ENCODE measurements at places on chromosomes 2 and 18.

DNA sequence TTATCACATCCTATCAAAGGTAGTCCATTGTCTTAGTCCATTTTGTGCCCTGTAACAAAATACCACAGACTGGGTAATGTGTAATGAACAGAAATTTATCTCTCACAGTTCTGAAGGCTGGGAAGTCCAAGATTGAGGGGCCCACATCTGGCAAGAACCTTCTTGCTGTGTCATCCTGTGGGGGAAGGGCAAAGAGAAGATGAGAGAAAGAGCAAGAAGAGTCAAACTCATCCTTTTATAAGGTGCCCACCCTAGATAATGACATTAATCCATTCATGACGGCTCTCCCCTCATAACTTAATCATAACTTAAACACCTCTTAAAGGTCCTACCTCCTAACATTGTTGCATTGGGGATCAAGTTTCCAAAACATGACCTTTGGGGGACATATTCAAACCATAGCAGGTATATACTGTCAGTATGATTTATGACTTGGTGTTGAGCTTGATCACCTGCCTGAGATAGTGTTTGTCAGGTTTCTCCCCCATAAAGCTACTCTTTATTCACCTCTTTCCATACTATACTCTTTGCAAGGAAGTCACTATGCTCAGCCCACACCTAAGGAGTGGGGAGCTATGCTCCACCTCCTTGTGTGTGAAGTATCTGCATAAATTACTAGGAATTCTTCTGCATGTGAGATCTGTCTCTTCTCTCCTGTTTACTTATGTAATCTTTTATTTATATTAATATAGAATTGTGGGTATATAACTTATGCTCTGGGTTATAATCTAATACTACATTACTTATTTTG, 5.2 kb upstream of the MAP3K2 start:
- no peak for DNase-seq

DNA sequence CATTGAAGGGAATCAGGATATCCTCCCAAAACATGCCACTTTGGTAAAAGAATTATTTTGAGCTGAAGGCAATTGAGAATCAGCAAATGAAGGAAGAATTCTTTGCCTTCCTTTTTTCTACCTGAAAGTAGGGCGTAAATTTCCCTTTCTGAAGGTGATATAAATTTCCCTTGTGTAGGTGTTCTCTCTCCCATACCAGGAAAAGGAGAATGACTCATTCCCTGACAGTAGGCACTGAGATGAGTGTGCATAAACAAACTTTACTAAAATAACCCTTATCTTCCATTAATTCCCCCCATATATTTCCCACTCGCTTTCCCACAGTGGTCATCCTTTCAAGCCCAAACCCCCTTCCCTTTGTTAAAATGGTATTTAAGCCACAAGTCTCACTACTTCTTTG, 1339.0 kb downstream of the LRP1B start:
- no peak for DNase-seq

DNA sequence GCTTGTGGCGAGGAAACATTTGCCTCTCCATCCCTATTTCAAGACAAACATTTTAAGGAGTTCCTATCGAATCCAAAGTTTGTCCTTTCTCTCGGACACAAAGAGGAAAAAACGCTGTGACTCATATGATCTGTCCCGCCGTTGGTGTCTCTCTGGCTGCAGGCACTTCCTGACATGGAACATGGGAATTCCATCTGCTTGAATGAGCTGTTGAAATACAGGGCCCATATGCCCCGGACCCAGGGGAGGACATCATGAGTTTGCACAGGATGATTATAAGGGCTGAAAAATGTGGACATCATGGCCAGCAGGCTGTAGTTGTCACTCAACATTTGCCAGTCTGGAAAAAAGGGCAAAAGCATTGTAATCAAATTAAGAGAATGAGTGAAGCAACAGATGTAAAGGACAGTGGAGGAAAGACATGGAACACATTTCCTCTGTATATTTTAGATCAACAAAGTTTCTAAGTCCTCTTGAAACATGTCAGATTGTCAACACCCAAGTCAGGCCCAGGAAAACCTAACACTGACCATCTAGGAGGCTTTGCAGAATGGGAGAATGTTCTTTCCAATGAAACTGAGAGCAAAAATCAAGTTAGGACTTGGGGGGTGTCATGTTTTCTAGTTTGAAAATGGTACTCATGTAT, 103.2 kb upstream of the SMIM21 start:
- DNase-seq, result no peak

DNA sequence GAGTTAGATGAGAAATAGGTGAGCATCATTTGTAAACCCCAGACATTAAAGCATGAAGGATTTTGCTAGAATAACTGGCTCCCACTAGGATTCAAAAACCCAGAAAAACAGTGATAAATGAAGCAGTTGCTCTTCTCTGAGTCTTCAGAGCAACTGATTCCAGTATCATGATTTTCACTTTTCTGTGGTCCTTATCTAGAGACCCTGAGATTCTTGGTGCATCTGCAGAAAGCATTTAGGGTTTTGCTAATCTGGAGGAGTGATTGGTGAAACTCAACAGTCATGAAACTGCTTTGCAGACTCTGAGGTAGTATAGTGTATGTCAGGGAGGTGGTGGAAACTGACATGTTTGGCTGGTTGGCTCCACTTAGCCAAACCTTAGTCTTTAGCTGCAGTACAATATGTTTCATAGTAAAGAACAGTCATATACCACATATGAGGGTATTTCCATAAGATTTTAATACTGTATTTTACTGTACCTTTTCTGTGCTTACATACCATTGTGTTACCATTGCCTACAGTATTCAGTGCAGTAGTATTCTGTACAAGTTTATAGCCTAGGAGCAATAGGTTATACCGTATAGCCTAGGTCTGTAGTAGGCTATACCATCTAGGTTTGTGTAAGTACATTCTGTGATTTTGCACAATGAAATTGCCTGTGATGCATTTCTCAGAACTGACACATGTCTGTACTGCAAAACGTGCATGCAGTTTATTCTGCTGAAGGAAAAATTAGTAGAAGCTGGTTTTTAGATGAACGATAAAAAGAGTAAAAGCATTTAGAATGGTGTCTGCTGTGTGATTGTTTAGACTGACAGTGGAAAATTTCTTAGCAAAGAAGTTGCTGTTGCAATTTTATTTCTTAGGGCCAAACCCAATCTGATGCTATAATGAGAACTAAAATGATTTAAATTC, 23.8 kb downstream of the EML4 start:
- no peak for DNase-seq

DNA sequence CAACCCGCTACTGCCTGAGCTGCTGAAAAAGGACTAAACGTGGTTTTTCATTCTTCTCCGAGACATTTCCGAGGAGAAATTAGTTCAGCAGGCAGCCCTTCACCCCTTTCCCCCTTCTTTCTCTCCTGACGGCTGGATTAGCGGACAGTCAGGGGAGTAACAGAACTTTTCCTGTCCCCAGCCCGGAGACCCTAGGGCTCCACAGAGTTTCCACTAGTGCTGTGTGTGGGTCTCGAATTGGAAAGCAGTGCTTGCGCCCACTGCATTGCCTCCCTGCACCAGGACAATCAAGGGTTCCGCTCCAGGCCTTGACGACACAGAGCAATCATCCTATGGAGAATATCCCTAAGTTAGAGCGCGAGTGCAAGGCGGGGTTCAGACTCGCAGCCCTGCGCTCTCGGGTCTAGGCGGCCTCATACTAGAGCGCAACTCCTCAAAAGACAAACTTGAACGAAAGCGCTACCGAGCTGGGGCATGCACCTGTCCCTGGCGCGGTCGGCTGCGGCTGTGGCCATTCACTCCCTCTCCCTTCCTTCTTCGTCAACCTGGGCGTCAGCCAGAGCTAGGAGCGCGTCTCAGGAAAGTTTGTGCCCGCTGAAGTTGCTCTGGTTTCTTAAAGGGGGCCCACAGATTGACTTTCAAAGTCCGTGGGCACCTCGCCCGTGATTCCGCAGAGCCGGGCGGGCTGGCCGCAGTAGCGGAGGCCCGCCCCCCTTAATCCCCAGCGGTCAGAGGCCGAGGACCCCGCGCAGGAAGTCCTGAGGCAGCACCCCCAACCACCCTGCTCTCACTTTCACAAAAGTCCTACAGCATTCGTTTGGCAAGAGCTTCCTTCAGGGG, 801 bp downstream of the OSR1 start:
- no peak for DNase-seq

DNA sequence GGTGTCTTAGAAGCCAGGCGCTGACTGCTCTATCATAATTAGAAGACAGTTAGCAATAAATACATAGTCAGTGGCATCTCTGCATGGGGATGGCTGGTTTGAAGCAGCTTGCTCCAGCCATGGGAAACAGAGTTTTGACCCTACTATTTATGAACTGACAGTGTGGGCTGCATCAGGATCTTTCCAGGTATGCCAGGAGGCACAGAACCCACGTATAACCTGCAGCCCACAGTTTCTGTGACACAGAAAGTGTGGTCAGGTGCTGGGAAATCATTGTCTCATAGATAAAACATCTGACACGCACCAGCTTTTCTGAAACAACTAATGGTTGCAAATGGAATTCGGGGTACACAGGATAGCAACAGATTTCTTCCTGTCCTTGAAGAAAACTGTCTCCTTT, 34.7 kb downstream of the INPP4A start:
- DNase-seq, result no peak

DNA sequence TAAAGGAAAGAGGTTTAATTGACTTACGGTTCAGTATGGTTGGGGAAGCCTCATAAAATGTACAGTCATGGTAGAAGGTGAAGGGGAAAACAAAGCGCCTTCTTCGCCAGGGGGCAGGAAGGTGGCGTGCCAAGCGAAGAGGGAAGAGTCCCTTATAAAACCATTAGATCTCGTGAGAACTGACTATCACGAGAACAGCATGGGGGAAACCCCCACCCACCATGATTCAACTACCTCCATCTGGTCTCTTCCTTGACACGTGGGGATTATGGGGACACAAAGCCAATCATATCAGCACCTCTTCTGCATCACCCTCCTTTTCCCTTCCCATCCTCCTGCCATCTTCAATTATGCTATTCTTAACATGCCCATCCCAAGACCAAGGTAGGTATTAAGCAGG, 29.9 kb upstream of the TANK start:
- no peak for DNase-seq

GRCh38 chr18:42801706-42802105, 313.8 kb downstream of the RIT2 start:
- no peak for DNase-seq

DNA sequence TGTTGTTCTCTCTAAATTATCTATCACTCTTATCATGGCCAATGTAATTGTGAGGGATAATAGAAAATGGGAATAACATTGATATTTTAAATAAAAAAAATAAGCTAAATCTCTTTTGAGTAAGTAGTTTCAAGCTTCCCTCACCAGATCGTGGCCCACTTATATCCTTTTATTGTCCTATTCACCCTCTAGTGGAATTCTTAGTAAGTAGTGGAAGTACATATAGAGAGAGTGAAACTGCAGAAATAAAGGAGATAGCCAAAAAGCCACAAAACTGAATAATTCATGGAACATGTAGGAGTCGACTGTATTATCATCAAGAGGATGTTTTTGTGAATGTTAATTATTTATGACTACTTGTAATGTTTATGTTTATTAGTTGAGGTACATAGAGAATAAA, 66.1 kb upstream of the DTNA start:
- DNase-seq, result no peak

- no peak for DNase-seq
Measured at GRCh38 chr2:208097313-208097712, 27.0 kb downstream of the CRYGD start.

DNA sequence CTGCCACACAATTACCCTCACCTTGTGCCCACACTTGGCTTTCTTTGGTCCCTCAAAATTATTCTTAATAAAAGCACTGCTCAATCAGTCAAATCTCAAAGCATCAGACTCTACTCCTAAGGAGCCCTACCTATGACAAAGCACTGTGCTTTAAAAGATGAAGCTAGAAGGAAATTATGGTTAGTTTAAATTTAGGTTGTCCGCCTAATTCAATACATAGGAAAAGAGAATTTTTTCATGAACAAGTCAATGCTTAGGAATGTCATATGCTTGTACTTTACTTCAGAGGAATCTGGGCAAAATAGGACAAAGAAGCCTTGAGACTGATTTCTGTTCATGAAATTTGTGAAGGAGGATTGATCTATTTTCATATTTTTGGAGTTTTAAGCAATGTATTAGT, 726.4 kb upstream of the CDH2 start:
- no peak for DNase-seq

DNA sequence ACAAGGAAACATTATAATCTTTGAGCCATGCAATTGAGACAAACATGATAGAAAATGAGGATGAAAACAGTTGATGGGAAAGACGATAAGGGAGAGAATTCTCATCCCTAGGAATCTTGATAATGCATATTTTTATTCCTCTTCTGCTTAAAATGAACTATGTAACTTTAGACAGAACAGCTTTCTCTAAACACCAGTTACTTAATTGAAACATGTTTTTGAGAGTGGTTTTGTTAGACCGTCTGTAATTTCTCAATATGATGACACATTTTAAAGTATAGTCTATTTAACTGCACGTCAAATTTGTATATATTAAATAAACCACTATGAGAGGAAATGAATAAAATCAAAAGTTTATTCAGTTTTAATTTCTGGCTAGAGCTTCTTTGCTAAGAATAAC, 1453.9 kb upstream of the NXPH2 start:
- DNase-seq, result no peak

DNA sequence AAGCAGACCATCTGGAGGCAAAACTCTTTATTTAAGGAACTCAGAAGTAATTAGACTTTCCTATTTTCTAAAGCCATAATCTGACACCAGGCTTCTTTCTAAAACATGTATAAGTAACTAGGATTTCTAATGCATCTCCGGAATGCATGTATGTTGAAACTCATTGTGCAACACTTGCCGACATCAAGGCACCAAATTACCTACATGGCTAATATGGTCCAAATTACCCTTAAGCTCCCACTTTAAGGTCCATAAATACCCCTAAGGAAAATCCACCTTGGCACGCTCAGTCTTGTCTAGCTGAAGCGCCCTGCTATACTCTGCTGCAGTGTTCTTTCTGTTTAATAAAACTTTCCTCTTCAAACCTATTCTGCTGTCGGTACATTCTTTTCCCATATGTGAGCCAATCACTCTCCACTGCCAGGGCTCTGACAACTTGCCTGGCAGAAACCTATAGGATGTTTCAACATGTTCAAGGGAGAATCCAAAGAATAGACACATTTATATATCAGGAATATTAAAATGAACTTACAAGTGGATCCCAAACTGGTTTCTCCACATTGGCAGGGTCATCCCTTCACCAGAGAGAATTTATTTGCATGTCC, 171.9 kb downstream of the GALNT1 start:
- DNase-seq, result no peak

GRCh38 chr18:10523544-10523943, 2.3 kb upstream of the NAPG start:
- no peak for DNase-seq

DNA sequence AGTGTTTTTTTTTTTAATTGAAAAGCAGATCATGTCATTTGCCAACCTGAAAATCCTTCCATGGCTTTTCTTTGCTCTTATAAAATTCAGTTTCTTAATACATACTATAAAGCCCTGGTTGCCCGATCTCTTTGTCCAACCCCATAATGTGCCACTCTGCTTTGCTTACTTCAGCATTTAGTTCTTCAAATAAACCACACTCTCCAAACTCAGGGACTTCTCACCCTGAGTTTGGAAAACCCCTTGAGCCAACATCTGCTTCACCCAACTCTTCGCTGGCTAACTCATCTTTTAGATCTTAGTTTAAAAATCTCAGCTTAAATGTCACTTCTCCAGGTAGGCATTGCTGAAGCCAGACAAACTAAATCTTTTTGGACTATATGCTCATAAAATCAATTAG, 1.3 kb upstream of the STAT1 start:
- no peak for DNase-seq

- DNase-seq, result no peak
Measured at GRCh38 chr2:239523954-239524330, 123.1 kb upstream of the HDAC4 start.
